ENCODE measurements at places on chromosomes 2 and 18. TPM values are rescaled to one million over a fixed set of nuclear protein-coding genes. Genes with fewer than 3 reads are reported as not detected.

GRCh38 chr2:66573416-66573815, 138.5 kb downstream of the MEIS1 start:
- no peak for DNase-seq
- no peak overlapping the region for H3K4me3 ChIP-seq
- H3K36me3 ChIP-seq: peaks cover 13% of the 10 kb centered on the region
- H3K27me3 ChIP-seq: no peaks in the 10 kb centered on the region
- peak overlapping the region; percentile 99 for H3K27ac ChIP-seq

DNA sequence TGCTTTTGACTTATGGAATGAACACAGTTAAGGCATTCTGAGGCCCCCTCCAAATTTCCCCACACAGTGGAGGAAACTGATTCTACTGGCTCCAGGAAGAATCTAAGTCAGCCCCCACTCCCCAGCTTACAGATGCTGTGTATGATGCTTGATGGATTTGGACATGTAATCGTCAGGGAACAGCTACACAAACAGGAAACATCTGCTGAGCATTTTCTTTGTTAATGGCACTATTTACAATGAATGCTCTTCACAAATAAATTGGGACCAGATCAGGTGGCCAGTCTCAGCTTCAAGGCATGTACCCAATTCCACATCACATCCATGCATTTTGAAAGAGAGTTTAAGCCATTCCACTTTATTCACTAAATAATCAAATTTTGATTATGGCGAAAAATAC, 562.3 kb downstream of the SOX11 start:
- H3K27me3 ChIP-seq: no peaks in the 10 kb centered on the region
- no peaks in the 10 kb centered on the region for H3K36me3 ChIP-seq
- H3K4me3 ChIP-seq: no peak overlapping the region
- H3K27ac ChIP-seq: no peak overlapping the region

Gene CD207
- not detected for total RNA-seq

DNA sequence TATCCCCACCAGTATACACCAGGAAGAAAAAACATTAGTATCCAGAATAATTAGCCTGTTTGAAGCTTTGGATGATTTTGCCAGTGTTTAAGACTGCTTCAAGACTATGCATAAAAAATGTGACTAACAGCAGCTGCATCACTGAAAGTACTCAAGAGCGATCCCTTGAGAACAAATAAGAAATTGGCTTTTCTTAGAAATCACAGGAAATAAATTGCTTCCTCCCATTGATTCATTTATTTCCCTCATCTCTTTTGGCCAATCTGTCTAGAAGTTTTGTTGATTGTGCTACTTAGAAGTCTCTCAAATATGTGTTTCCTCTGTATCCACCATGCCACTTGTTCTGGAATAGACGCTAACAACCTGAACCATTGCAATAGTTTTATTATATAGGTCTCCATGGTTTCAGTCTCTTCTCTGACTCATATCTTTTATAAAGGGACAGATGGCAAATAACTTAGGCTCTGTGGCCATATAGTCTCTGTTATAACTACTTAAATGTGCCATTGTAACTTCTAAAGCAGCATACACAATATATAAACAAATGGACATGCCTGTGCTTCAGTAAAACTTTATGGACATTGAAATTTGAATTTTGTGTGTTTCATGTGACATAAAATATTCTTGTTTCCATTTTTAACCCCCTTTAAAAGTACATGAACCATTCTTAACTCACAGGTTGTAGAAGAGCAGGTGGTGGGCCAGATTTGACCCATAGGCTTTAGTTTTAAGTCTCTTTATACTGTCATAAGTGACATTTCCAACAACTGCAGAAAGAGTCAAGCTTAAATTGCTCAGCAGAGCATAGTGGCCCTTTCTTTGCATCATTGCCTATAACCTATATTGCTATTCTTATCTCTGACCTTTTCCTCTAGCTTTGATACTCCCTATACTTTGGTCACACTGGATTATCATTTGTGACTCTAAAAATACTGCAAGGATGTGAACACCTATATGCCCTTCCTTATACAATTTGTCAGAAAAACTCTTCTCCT, 123.9 kb downstream of the MC4R start:
- DNase-seq: no peak
- H3K4me3 ChIP-seq: no peak overlapping the region
- no peaks in the 10 kb centered on the region for H3K36me3 ChIP-seq

- H3K4me1 ChIP-seq: no peaks in the 10 kb centered on the region
- DNase-seq: no peak
- no peaks in the 10 kb centered on the region for H3K36me3 ChIP-seq
- no peak overlapping the region for H3K27ac ChIP-seq
- no peak overlapping the region for H3K4me3 ChIP-seq
- H3K27me3 ChIP-seq: no peaks in the 10 kb centered on the region
Measured at GRCh38 chr2:112683550-112684414, 37.0 kb upstream of the NT5DC4 start.
